ENCODE measurements at places on chromosomes 5 and 9. TPM values are rescaled to one million over a fixed set of nuclear protein-coding genes. Genes with fewer than 3 reads are reported as not detected.

Gene SPINK7
- not detected for total RNA-seq

Gene PIP5K1B
- under 0.01 TPM for total RNA-seq

Gene ELAVL2
- under 0.01 TPM for total RNA-seq

Gene GBGT1
- 3.3 TPM for total RNA-seq

Gene ACTL7B
- total RNA-seq, result not detected

Gene AK1
- total RNA-seq, result 47.6 TPM

Gene ADAMTS6
- total RNA-seq, result 48.3 TPM

Gene ZFP2
- 2.8 TPM for total RNA-seq

Gene CATSPER3
- total RNA-seq, result under 0.01 TPM

Gene FAM81B
- not detected for total RNA-seq

Gene NADK2
- 24.4 TPM for total RNA-seq

Gene C9
- total RNA-seq, result under 0.01 TPM

Gene SPATA31D1
- not detected for total RNA-seq

Gene PTPRD
- 3.3 TPM for total RNA-seq

Gene HMHB1
- total RNA-seq, result not detected

Gene HRCT1
- total RNA-seq, result 1.2 TPM

Gene CCL27
- not detected for total RNA-seq

Gene ANAPC2
- 15.9 TPM for total RNA-seq

Gene ENC1
- 21.8 TPM for total RNA-seq

Gene FOXD4L6
- total RNA-seq, result not detected

Gene FAM221B
- total RNA-seq, result not detected

Gene AGXT2
- not detected for total RNA-seq

Gene ZNF169
- 3.6 TPM for total RNA-seq

Gene UBE2QL1
- not detected for total RNA-seq

Gene LECT2
- total RNA-seq, result not detected

Gene RLN2
- total RNA-seq, result not detected

Gene RANBP3L
- under 0.01 TPM for total RNA-seq

Gene DNAJC18
- 12.6 TPM for total RNA-seq

Gene CLPTM1L
- 189 TPM for total RNA-seq

Gene PCDHB2
- total RNA-seq, result 4.6 TPM

Gene PLAC8L1
- total RNA-seq, result not detected

Gene FOXB2
- not detected for total RNA-seq

Gene MARCHF11
- not detected for total RNA-seq
